Right kidney (tissue), 9 donors: ENCODE measurements at places on chromosomes 3 and 15.
A peak's percentile ranks its signal among the peaks of the same experiment; 100 is the strongest.

GRCh38 chr3:197028728-197029510 lies 698 bp downstream of the MELTF start:
- DNase-seq = peak; percentile 61

DNA sequence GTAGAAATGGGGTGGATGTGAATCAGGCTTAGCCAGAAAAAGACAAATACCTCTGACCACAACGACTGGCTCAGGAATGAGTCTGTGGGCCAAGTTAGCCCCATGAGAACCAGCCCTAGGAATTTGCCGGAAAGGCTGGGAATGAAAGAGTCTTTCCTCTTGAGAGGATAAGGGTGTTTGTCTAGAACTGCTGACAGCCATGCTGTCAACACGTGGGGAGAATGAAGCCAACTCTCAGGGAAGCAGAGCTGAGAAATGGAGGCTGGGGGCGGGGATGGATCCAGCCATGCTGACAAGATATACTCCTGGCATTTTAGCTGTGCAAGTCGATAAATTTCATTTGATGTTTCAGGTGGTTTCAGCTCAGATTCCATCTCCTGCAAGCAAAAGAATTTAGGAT lies 10.6 kb upstream of the SLC6A1 start:
- DNase-seq = no peak

GRCh38 chr3:55637906-55638638 lies 151.0 kb upstream of the WNT5A start:
- DNase-seq = no peak

DNA sequence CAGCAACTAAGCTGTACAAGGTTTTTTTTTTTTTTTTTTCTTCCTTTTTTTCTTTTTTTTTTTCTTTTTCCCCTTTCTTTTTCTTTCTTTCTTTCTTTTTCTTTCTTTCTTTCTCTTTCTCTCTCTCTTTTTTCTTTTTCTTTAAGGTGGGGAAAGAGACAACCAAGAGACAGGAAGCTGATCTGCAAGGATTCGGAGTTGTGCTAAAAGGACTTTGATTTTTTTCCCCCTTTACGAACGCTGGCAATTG lies 148 bp downstream of the RBMS3 start:
- DNase-seq = peak; percentile 70
